ENCODE measurements at places on chromosomes 12 and 14.
A peak's percentile ranks its signal among the peaks of the same experiment; 100 is the strongest.

DNA sequence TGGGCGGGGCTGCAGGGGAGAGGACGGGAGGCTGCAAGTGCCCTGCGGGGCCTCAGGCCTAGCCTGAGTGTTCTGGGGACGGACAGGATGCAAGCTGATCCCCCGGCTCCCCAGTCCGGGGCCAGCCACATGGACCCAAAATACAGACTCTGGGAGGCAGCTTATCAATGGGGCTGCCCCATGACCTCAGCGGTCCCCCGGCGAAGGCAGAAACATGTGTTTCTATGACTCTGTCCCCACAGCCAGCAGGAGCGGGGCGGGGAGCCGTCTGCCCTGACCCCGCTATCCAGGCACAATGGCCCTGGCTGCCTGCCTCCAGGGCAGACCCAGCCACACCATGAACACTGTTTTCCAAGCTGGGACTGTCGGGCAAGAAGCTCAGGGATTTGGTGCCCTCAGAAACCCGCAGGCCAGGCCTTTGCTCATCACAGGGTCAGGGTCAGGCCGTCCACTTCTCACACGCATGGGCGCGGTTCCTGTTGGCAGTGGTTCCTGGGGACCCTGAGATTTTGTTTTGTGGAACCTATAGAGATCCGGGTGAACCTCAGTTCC lies 75.0 kb downstream of the RFLNA start:
- DNase-seq = no peak

DNA sequence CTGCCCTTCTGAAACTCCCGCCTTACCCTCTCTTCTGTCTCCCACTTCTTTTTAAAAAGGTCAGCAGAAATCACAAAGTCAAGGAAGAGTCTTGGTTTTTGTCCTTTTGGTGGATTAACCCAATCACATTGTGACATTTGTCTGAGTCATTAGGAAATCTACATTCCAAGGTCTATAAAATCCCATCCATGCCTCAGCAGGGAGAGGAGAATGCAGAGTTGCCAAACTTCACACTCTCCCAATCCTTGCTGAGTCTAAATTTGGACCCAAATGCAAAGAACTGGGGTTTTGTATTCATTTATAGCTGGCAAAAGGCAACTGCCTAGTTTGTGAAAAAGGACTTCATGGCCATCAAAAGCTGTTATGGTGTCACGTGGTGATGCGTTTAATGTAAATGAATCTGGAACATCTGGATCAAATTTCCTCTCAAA lies 67.9 kb downstream of the TMEM30B start:
- DNase-seq = no peak

DNA sequence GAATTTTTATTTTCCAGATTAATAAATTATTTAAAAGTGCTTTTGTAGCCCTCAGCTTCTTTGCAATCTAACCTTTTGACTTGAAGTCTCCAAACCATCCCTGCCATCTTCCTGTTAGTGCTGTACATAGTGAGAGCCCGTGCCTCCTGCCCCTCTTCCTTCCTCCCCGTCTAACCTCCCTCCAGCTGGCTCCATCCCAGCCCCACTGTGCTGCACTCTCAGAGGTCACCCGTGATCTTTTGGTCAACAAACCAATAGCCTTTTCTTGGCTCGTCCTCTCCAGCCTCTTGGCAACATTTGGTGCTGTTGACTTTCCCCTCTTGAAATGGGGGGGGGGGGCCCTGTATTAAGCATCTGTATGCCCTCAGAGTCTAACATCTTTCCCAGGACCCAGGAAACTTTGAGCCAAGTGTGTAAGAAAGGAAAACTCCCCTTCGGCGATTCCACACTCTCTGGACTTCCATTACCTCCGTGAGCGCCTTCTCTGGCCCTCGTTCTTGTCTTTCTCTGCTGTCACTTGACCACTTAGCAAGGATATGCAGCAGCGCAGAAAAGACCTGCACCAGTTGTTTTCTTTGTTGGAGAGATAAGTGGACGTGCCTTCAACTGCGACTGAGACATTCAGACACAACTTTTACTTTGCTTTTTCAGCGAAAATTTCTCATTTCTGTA lies 44.1 kb downstream of the FBXW8 start:
- DNase-seq = no peak

GRCh38 chr12:122834921-122835749 lies at the start of gene HIP1R:
TSS of gene HIP1R (plus strand) at chr12:122835457. CDS start at chr12:122835551, 94 bp downstream.
- DNase-seq = peak; percentile 44

DNA sequence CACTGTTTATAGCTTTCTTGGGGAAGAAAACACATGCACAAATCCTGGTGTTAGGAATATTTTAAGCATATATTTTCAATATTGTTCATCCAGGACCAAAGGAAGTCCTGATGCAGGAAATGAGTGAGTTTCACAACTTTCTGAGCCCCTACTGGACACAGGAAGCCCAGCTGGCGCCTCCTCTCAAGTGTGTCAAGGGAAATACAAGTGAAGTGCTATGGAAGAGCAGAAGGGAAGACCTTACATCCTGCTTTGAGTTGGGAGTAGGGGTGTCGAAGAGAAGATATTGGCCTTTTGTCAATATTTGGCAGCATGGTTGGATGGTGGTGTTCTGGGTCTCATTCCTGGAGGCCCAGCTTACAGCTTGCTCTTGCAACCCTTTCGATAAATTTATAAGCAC lies 66.1 kb upstream of the ZDHHC17 start:
- DNase-seq = no peak

GRCh38 chr12:96244826-96245225 lies 50.7 kb downstream of the ELK3 start:
- no peak for DNase-seq

DNA sequence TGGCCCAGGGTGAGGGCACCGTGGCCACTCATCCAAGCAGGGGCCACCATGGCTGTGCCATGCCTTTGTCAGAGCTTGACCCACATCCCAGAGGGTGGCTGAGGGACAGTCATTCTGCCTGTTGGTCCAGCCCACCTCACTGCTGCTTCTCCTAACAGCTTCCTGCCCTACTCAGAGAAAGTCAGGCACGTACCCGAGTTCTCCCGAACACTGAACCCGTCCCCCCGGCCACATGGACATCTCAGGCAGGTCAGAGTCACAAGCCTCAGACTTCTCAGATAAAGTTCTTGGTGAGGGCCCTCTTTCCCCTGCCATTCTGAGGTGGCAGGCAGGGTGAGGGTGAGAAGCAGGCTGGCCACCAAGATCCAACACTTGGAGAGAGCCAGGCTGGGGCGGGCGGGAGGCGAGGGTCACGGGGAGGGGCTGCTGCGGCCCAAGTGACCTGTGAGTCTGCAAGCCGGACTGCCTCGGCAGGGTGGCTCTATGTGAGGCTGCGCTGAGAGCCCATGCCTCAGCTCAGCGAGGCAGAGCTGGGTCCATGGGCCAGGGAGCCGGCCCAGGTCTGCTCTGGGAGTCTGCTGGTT lies 317.8 kb downstream of the TMEM121 start:
- no peak for DNase-seq

DNA sequence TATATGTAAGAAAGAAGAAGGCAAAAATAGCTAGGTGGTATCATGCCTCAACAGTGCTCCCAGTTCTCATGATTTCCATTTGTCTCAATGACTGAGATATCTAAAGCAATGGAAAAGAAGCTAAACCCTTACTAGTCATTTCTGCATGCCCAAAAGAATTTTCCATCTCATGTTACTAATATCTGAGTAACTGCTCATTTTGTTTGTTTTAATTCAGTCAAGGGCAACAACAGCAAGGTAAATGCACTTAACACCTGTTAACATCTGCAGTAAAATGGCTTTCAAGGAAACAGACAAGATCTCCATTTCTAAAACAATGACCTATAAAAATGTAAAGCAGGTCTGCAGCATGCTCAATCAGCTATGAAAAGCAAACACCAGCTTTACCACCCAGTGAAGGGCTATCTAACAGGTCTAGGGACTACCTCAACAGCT lies 19.4 kb upstream of the SELPLG start:
- DNase-seq = no peak

GRCh38 chr14:101252443-101253214 lies 308.7 kb upstream of the DIO3 start:
- no peak for DNase-seq

- no peak for DNase-seq
Measured at GRCh38 chr14:38762845-38763244, 340.2 kb downstream of the SEC23A start.

DNA sequence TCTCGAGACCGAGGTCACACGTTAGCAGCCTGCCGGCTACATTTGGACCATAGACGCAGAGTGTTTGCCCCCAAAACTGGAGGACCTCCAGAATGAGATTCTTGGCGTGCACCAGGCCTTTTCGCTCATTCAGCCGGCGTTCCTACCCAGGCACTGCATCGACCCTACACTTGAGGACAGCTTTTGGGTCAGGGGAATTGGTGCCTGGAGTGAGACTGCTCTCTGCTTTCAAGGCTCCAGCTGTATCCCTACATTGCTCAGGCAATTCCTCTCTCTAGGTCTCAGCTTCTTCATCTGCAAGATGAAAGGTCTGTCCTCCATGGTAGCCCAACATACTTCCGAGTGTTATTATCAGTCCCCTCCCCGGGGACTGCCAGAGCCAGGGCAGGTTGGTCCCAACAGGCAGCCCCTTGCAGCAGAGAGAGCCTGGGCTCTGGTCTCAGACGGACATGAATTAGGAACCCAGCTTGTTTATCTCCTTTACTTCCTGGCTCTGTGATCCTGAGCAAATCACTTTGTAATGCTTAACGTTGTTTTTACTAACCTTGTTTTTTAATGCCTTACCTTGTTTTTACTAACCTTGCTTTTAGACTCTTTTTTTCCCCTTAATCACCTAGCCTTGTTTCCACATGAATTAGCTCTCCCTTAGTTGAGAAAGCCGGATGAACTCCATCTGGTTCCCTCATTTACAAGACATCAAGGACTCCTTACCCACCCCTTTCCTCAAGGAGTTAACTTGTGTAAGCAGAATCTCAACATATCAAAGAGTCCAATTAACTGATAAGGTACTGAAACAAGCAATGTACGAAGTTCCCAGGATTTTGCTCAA lies 892 bp downstream of the TCHP start:
- DNase-seq = no peak

- DNase-seq = no peak
Measured at GRCh38 chr14:99568567-99569560, 35.1 kb downstream of the CCDC85C start.

DNA sequence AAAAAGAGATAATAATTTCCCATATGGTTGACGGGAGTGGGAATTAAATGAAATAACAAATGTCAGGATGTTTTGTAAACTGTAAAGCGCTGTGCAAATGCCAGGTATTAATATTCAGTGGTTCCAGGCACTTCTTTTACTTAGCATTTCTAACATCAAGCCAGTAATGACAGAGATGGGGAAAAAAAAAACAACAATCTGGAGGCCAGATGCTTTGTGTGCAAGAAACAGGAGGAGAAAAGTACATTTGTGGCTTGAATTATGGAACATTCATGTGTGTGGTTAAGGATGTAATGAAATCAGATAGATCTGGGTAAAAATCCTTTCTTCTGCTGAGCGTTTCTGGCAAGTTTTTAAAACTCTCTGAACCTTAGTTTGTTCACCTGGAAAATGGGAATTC lies 509.6 kb downstream of the FUT8 start:
- no peak for DNase-seq

DNA sequence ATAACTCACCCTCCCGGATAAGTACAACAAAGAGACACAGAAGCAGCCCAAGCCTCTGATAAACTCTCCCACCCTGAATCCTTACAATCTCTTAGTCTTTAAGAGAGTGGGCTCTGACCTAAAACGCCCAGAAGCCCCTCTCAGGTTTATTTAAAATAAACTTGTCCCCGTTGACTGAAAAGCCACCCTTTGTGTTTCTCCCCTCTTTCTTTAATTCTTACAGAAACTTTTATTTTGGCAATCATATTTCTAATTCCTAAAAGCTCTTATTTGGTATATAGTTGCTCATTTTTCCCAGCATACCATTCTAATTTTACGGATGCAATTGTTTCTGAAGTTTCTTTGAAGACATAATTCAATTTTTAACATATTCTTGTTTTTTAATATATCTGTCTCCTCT lies 222.1 kb upstream of the PLXNC1 start:
- DNase-seq = no peak

- DNase-seq = no peak
Measured at GRCh38 chr12:124162151-124163110, 132.5 kb upstream of the RFLNA start.

GRCh38 chr12:74381958-74382357 lies 155.7 kb upstream of the ATXN7L3B start:
- DNase-seq = no peak

GRCh38 chr14:93049867-93050331 lies 65.8 kb downstream of the ITPK1 start:
- DNase-seq = no peak

DNA sequence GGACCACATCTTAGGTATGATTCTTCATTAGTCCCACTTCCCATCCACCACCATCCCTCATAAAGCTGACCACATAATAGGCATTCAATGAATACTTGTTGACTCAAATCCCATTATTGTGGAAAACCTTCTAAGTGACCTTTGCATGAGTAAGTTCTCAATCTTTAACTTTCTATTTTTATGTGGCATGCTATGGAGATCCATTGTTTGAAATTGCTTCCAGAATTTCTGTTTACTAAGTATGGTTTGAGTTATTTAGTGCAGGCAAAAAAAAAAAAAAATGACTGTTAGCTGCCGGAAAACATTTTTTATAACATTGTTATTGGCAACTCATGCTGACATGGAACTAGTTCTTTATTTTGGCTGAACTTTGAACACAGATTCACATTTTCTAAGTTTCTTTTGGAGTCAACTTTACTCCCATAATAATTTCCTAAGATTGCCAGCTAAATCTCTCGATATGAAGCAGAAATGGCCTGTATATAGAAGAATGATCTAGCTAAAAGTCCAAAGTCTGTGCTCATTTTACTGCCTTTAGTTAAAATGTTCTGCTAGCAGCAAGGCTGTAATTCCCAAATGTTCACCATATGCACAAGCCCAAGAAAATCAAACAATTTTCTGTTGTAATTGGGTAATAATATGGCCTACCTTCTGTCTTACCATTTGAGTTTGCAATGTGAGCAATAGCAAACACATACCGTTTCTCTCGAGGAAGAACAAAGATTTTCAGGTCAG lies 77.9 kb downstream of the PTGER2 start:
- DNase-seq = no peak

GRCh38 chr12:54363047-54363446 lies 1.2 kb downstream of the GPR84 start:
- DNase-seq = no peak

GRCh38 chr14:97056086-97056485 lies 258.9 kb downstream of the VRK1 start:
- no peak for DNase-seq

GRCh38 chr12:51906430-51907082 lies 748 bp upstream of the ACVRL1 start:
- DNase-seq = no peak

- DNase-seq = no peak
Measured at GRCh38 chr14:105102893-105103292, 37.7 kb upstream of the GPR132 start.

Data from activated gamma-delta T cell (primary cell).